SIG-M5 (cell line): ENCODE measurements at places on chromosomes 4 and X.

DNA sequence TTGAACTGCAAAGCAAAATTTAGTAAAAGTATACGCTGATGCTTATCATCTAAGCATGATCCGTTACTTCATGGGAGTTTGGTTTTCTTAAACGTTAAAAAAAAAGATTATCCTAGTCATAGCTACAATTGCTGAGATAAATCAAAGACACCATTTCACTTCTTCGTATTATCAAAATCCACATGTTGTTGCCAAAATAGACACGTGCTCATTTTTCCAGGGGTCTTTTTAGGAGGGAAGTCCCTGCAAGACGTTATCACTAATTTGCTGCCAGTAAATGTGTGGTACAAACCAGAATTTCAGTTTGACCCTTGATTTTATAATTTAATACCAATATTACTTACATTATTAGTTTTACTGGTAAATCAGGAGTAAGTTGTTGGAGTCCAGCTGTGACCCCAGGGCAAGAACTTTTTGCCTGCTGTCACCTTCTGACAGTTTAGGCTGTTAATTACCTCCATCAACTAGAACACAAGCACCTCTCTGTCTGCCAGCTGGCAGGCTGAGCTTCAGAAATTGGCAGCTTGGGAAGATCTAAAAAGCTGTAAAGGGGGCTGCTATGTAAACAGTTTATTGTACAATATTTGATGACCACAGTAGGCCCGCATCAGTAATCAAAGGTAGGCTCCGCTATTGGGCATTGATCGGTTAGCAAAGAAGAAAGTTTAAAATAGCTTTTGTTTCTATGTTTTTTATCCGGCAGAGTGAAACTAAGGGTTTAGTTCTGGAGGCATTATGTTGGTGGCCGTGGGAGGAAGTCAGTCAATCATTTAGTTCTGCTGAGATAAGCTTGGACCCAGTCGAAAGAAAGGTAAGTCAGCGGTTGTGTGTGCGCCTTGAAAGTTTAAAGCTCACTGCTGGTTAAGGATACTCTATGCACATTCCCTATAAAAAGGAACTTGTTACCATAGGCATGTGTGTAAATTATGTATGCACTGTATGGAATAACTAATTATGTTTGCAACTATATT is 196.4 kb downstream of the FBXO8 start:
- DNase-seq, result no peak

DNA sequence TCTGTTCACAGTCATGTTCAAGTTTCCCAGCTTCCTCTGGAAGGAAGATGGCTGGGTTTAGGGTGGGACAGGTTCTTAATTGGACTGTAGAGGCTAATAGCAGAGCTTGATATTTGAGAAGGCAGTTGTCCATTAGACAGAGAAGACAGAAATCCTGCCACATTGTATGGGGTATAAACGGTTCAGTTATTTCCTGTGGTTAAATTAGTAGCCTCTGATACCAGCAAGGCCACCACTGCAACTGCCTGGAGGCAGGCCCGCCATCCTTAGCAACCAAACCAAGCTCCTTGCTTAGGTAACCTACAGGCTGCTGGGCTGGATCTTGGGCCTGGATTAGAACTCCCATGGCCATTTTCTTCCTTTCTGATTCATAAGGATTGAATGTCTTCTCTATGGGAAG is 1367.0 kb downstream of the PCDH7 start:
- DNase-seq, result no peak

DNA sequence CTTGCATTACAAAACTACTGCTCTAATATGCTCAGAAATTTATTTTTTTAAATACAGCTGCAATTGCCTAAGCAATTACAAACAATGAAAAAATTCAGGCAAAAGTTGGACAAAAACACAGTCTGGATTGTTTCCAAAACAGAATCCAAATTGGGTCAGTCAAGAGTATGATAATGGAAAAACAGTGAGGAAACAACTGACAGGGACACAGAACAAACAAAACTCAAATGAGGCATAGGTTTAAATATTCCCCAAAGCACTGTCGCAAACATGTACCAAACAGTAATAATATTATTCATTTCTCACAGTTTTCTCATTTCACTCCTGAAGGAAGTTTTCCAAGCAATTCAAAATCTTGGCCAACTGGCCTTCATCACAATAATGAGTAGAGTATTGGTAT is 386.6 kb downstream of the CENPC start:
- no peak for DNase-seq

GRCh38 chrX:133598601-133599335 is 183.5 kb upstream of the GPC4 start:
- DNase-seq, result no peak

DNA sequence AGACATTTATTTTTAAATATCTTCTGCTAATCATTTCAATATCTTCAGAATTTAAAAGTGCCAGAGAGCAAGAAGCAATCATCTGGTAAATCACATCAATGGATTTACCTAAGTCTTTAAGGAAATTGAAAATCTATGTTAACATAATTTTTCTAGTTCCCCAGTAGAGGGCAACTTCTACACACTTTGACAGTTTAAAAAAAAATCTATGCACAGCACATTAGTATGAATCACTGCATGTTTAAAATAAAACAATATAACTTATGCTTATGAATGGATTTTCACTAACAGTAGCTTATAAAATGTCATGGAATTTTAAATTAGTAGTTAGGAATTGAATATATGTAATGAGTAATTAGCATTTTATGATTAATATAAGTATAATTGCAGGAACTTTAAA is 126.5 kb downstream of the REELD1 start:
- no peak for DNase-seq

DNA sequence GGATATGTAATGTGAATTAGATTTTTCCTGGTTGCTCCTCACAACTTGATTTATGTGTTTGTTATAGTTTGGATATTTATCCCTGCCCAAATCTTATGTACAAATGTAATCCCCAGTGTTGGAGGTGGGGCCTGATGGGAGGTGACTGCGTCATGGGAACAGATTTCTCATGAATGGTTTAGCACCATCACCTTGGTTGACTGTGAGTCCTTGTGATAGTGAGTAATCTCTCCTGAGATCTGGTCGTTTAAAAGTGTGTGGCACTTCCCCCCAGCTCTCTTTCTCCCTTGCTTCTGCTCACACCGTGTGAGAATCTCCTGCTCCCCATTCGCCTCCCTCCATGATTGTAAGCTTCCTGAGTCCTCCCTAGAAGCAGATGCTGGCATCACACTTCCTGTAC is 2.2 kb downstream of the MID2 start:
- DNase-seq, result no peak

GRCh38 chrX:119694601-119695534 is 1.9 kb upstream of the SEPTIN6 start:
- no peak for DNase-seq

DNA sequence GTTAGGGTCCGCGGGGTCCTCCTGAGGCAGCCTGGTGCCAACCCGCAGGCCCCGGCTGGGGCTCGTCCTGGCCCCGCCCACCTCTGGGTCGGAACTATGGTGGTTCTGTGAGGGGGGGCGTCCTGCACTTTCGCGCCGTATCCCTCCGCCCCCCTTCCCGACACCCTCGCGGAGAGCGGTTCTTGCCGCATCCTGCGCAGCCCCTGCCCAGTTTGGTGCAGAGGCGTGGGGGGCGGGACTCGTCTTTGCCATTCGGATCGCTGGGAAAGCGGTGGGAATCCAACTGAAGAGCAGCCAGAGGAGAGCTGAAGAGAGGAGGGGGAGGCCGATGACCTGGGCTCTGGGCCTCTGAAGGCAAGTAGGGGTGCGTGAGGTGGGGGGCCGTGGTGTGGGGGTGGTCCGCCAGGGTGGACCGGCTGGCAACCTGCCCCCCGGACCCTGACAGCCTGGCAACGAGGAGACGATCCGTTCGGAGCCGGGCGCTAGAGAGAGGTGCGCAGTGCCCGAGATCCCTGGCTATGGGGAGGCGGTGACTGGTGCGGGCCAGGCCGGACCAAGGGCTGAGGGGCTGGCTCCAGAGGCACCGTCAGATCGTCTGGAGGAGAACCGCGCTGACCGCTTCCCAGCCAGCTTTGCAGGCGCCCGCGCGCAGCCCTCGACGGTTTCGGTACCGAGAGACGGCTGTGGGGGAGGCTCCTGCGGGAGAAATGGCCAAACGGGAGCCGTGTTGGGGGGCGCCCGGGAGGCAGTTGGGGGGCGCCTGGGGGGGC is at the start of gene GPRASP1:
GPRASP1 (plus strand) TSS at position 242 of the 770 bp plus-strand sequence. CDS start 2,431 bp downstream, outside the sequence.
- DNase-seq, result no peak

- DNase-seq, result peak; percentile 6
Observed at GRCh38 chrX:101415180-101416145, 7.4 kb downstream of the HNRNPH2 start.

DNA sequence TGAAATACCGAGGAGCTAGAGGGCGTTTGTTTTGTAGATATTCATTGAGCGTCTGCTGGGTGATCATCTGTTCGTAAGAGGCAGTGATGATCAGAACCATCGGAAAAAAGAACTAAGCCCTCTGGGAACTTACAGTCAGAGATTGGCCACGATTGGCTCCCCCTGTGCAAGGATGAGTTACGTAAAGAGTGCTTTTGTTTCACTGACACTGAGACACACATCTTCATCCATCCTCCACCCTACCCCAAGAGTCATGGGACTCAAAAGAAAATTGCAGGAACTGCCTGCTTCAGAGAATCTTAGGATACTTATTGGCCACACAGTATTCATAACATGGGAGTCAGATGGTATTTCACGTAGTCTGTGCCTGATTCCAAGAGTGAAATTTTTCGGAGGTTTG is 62.1 kb downstream of the GEMIN8 start:
- DNase-seq, result no peak

GRCh38 chrX:28639451-28639850 is 52.2 kb downstream of the IL1RAPL1 start:
- DNase-seq, result no peak

DNA sequence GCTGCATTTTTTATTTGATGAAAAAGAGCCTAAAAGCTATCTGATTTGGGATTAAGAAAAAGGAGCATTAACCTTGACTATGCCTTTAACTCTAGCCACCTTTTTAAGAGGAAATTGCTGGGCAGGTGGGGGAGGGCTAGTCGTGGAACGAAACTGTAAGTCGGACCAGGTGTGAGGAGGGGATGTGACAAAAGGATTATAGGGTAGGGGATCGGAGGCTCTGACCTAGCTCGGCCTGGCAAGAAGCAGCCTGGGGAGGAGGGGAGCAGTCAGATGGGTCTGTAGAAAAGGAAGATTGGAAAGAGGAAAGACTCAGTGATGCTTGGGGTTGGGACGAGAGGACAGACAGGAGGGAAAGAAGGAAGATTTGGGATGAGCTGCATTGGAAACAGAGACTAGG is 21.1 kb upstream of the SPCS3 start:
- DNase-seq, result no peak

DNA sequence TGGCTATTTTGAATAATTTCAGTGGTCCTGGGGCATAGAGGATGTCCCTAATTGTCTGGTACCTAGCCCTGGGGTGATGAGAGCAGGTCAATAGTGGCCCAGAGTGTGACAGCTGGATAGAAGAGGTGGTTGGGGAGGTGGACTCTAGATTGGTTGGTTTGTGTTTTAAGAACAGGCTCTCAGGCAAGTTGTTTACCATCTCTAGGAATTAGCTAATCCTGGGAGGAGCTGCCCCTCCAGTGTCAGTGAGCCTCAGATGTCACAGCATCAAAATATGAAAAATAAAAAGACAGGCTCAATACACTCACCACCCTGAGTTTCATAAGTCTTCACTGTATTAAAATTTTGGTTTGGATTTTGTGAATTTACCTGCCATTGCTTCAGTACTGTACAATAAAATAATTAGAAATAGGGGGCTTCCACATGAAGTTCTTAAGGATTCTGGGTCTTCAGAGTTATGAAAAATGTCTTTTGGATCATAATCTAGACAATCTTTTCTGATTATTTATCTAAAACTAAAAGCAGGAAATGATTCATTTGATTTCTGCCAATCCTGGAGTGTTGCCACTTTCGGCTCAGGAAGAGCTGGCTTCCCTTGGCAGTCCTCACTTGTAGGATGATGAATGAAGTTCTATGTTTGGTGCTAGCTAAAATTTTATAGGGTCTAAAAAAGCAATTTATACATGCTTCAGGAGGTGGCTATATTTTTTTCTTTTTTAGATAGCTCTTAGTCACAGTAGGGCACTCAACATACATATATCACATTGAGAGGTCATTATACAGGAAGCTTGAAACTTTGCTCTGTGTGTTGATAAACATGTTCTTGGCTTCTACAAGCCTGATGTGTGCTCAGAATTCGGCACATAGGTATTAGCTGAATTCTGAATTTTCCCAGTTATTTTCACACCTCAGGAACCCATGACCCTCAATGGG is 395.1 kb downstream of the RAB28 start:
- no peak for DNase-seq

DNA sequence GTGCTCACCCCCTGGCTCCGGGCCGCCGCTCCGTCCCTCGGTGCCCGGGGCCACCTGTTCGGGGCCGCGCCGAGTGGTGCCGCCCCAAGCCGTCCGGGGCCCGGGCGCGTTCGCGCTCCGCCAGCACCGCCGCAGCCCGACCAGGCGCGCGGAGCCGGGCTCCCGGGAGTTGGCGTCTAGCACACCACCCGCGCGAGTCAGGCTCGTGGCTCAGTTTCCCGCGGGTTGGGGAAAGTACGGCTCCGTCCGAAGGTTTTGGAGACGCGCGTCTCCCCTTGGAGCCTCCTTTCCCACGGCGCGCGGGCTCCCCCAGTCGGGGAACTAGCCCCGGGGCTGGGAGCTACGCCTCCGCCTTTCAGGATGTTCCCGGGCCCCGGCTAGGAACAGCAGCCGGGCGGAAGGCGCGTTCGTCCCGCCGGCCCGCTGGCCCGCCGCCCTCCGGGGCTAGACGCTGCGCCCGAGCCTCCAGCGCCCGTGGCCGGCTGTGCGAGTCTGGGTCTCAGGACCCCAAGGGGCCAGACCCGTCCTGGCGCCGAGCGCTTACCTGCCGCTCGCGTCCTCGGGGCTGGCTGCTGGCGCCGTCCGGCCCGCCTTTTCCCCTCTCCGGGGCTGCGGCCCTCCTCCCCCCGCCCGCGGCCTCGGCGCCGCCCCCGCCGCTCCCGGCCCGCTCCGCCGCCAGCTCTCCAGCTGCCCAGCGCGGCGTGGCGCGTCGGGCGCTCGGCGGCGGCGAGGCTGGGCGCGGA is at the start of gene ADGRG2:
ADGRG2 (minus strand) TSS at position 571 of the 743 bp plus-strand sequence. CDS start 53,634 bp downstream, outside the sequence.
- DNase-seq, result no peak

GRCh38 chrX:150293311-150294013 is 69.7 kb upstream of the MAMLD1 start:
- no peak for DNase-seq

GRCh38 chr4:53444954-53445353 is 67.5 kb downstream of the FIP1L1 start:
- DNase-seq, result no peak

GRCh38 chr4:105145156-105145902 is 1.3 kb upstream of the TET2 start:
- peak; percentile 75 for DNase-seq

DNA sequence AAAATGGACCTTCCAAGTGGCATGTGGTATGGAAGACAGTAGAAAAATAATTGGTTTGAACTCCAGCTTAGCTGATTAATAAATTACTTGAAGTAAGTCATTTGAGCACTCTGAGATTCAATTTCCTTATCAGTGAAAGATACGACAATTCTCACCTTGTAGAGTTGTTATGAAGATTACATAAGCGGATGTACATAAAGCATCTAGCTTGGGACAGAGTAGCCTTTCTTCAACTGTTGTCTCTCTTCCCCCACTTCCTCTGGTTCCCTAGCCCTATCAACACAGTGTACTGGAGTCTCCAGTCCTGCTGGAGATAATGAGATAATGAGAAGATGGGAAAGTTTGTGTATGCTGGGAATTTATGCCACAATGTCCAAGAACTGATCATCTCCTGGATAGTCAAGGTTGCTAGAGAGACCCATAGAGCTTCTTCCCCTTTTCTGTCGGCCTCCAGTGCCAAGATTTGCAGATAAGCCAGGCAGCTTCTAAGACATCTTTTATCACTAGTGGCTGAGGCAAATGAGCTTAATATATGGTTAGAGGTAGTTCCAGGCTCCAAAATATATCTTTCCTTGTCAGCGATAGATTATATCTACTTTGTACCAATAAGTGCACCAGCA is 33.9 kb downstream of the VSIG4 start:
- peak; percentile 5 for DNase-seq

- no peak for DNase-seq
Observed at GRCh38 chrX:134926864-134927263, 63.9 kb upstream of the SMIM10 start.
